ENCODE measurements at places on chromosomes 11 and 22.

DNA sequence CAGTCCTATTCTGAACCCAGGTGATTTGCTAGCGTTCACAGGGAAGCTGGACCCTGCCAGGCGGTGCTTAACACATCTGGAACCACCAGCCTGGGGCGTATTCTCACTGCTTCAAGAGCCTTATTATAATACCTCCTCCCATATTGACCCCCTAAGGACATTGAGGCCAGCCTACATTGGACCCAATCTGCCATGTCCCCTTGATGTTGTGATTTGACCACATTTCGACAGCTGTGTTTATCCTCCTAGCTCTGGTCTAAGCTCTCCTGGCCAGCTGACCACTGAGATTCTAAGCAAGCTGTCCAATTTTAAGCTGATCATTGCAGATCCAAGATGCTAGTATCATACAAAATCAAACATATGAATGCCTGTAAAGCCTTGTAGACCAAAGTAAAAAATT, 148.1 kb upstream of the BLID start:
- DNase-seq = no peak

DNA sequence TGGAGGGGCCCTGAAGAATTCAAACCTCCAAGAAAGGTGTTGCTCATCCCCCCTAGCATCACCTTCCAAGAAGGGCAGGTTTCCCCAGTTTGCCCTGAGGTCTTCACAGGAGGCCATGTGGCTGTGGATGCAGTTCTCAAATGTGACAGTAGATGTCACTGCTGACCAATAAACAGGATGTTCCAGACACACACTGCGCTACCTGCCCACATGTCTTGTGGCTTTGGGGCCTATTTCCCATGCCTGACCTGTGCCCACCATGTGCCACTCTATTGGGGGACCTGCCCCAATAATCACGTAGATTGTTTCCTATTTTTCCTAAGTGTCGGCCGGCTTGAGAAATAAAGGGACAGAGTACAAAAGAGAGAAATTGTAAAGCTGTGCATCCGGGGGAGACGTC, 4.5 kb downstream of the GSTT2 start:
- no peak for DNase-seq

GRCh38 chr11:80868831-80869230, 1428.0 kb upstream of the TENM4 start:
- DNase-seq = no peak

DNA sequence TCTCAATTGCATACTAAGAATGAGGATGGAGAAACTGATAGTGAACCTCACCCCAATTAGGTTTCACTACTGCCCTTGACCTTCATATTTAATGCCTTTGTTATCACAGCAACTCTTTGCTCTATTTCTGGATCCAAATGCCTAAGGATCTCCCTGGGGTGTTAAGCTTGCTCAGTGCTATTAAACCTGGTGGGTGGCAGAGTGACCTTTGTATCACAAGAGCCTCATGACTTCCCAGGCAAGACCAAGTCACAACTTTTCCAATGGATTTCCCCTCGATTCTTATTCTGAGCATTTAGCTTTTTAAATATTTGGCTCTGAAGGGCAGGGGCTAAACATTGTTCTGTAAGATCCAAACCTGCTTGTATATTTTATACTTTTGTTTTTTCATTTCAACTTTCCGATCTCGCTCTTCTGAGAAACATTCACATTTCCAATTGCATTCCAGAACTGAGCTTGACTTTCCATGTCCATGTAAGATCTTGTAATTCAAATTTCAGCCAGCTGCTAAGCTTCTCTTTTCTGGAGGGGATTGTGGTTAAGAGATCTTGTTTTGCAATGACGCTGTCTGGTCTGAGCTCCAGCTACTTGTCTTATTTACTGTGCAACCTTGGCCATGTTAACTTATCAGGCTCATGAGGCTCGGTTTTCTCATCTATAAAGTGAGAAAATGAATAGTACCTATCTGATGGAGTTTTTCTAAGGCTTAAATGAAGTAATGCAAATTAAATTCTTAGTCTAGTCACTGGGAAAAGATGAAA, 6.4 kb upstream of the EHF start:
- DNase-seq = no peak

DNA sequence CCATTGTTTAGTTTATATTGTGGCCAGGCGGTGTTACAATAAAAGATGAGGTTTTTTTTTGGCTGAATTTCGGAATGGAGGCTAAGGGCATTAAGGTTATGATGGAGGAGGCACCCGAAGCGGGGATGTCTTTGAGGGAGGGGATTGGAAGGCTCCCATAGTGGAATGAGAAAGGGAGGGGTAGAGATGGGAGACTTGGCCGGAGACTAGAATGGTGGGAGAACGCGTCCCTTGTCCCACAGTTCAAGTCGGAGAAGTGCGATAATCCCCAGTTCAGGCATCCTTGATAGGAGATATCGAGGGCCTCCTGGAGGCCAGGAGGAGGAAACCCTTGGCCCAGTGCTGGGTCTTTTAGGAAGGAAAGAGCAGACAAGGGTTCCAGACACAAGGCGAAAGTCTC, 21.6 kb downstream of the ZNF195 start:
- no peak for DNase-seq

DNA sequence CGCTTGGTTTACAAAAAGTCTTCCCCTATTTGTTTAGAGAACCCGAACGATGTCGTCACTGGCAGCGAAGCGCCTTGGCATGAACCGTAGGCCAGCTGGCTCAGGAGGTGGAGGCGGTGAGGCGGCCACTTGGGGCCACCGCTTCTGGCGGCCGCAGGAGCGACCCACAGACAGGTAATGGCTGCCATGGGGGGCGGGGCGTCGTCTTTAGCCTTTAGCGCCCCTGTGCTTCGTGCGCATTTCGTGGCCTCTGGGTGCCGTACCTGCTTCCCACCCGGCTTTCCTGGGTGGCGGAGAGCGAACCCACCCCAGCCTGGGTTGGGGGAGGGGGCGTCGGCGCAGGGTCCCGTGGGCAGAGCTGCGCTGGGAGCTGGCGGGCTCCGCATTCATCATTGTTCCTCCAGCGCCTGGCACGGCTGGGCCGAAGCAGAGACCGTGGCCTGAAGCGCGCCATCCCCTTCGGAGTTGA, 469 bp upstream of the OSBP2 start:
- peak; percentile 21 for DNase-seq

- no peak for DNase-seq
Observed at GRCh38 chr11:12029738-12030363, 21.4 kb upstream of the DKK3 start.

Data from T-helper 9 cell (primary cell).